Activated naive CD4-positive, alpha-beta T cell treated with anti-CD3 and anti-CD28 coated beads for 36 hours (primary cell): ENCODE measurements at places on chromosomes 7 and 10.

DNA sequence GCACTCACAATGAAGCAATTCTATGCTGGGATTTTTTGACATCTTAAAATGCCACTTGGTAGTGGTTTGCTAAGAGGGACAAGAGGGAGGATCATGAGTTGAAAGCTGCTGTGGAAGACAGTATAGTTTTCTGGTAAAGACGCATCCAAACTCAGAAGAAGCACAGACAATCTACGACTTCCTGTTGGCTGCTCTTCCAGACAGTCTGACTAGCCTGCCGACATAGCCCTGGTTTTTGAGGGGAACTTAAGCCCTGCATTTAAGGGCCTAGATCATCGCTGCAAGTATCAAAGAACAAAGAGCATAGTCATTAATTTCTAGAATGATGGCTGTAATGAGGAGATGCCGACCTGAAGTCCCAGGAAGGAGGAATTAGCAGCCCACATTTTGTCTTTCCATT, 99.9 kb upstream of the IKZF1 start:
- H3K36me3 ChIP-seq = no peaks in the 10 kb centered on the region
- peaks cover 73% of the 10 kb centered on the region for H3K4me1 ChIP-seq
- no peaks in the 10 kb centered on the region for H3K27me3 ChIP-seq
- H3K4me3 ChIP-seq = no peak overlapping the region
- DNase-seq = peak; percentile 41

- no peaks in the 10 kb centered on the region for H3K27me3 ChIP-seq
- H3K4me1 ChIP-seq = no peaks in the 10 kb centered on the region
- no peak for DNase-seq
- no peak overlapping the region for H3K27ac ChIP-seq
- H3K4me3 ChIP-seq = no peak overlapping the region
Measured at GRCh38 chr7:40583667-40584444, 449.1 kb downstream of the SUGCT start.

DNA sequence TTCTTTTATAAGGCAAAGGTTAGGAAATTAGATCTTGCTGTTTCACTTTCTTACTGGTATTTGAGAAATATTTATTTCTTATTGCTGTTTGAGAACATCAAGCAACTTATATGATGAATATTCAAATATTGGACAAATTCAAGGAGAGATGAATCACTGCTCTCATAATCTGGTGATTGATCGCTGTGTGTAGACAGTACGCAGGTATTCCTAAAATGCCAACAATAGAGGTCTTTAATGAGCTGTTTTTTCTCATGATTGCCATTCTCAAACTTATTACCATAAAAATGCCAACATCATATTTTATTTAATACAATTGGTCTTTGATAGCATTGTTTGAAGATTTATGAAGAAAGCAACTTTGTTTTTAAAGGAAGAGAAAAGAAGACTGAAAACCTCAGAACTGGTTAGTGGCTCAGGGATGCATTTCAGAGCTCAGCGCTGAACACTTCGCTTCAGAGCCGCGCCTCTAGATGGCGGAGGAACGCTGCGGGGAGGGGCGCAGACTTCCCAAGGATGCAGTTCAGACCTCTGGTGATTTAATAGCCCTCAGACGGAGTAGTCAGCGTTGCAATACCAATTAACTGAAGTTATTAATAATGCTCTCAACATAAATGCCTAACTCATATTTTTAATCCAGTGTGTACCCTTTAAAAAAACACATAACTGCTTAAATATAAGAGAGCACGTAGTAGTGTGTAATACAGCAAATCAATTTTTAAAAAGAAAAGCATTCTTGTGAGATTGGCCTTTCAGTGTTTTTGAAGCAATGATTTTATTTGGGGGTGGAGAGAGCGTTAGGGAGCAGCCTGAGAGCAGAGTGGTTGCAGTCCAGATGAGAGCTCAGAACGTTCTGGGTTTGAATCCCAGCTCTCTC, 38.5 kb upstream of the STEAP4 start:
- H3K4me3 ChIP-seq = no peak overlapping the region
- peak; percentile 22 for DNase-seq

- no peaks in the 10 kb centered on the region for H3K27me3 ChIP-seq
- H3K4me1 ChIP-seq = peaks cover 98% of the 10 kb centered on the region
- H3K36me3 ChIP-seq = peaks cover 12% of the 10 kb centered on the region
Measured at GRCh38 chr10:104330168-104331110, 7.8 kb downstream of the ITPRIP start.

- no peaks in the 10 kb centered on the region for H3K36me3 ChIP-seq
- no peak overlapping the region for H3K4me3 ChIP-seq
- H3K4me1 ChIP-seq = no peaks in the 10 kb centered on the region
- H3K27ac ChIP-seq = no peak overlapping the region
- no peak for DNase-seq
Measured at GRCh38 chr10:2494399-2494798, 572.9 kb upstream of the PFKP start.

DNA sequence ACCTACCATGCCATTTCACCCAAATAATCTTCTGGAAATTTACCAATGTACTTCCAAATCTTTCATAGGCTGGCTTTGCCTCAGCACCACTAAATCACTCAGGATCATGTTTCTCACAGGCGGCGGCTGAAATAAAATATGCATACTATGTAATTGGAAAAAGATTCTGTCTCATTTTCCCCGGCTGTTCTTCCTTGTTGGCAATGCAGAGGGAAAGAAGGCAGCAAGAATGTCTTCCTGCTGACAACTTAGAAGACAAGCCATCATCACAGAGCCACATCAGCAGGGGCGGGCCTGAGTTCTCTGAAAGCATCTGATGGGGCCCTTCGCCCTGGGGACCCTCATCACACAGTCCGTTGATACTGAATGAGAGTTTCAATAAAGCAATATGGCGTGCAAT, 39.2 kb upstream of the COL1A2 start:
- H3K4me3 ChIP-seq = no peak overlapping the region
- no peaks in the 10 kb centered on the region for H3K4me1 ChIP-seq

DNA sequence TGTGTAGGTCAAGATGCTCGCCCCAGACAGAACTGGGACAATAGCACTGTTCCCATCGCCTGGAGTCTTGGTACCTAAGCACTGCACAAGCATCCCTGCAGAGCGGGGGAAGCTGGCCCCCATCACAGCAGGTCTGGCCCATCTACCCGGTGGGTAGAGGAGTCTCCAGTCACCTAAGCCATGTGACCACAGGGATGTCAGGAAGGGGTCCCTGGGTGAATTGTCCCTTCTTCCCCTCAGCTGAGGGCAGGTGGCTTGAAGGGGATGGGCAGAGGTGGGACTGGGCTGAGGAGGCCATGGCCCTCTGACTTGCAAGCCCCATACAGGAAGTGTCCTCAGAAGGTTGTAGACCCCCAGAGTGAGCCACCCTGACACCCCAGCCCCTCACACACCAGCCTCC, 39.7 kb downstream of the FRMPD2 start:
- no peak for DNase-seq
- H3K4me3 ChIP-seq = no peak overlapping the region
- peaks cover 6% of the 10 kb centered on the region for H3K27me3 ChIP-seq
- H3K27ac ChIP-seq = no peak overlapping the region
- no peaks in the 10 kb centered on the region for H3K4me1 ChIP-seq

- H3K4me3 ChIP-seq = no peak overlapping the region
- peaks cover 15% of the 10 kb centered on the region for H3K27me3 ChIP-seq
- H3K27ac ChIP-seq = no peak overlapping the region
- no peak for DNase-seq
- H3K4me1 ChIP-seq = peaks cover 14% of the 10 kb centered on the region
Measured at GRCh38 chr10:79926037-79926436, 22.9 kb downstream of the SFTPD start.

DNA sequence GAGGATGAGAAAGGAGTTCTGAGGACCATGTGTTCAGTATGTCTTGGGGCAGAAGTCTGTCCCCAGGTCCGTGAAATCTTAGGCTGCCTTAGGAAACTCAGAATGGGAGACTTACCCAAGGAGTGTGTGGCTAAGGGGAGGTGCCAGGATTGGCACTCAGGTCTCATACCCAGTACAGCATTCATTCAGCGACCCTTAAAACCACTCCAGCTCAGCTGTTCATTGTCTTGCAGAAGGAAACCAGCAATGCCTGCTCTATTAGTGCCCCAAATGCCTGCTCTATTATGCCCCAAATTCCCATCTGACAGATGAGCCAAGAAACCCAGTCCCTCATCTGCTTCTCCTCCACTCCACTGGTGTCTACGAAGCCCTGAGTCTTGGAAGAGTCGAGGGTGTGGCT, 147.8 kb downstream of the NEURL1 start:
- no peak for DNase-seq
- H3K27me3 ChIP-seq = no peaks in the 10 kb centered on the region
- H3K36me3 ChIP-seq = no peaks in the 10 kb centered on the region

DNA sequence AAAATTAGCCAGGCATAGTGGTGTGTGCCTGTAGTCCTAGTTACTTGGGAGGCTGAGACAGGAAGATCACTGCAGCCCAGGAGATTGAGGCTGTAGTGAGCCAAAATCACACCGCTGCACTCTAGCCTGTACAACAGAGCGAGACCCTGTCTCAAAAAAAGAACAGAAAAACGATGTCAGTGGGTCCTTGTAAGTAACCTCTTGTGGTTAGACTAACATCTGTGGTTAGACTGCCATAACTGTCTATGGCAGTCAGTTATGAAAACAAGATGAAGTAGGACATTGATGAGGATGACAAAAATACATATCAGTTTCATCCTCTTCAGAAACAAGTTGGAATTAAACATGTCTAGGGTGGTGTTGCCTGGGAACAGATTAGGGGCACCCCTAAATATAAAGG, 53.3 kb downstream of the AKAP9 start:
- no peak for DNase-seq
- no peak overlapping the region for H3K4me3 ChIP-seq
- no peak overlapping the region for H3K27ac ChIP-seq

- no peaks in the 10 kb centered on the region for H3K36me3 ChIP-seq
- H3K4me1 ChIP-seq = no peaks in the 10 kb centered on the region
- peaks cover 10% of the 10 kb centered on the region for H3K27me3 ChIP-seq
- no peak overlapping the region for H3K27ac ChIP-seq
- DNase-seq = no peak
- H3K4me3 ChIP-seq = no peak overlapping the region
Measured at GRCh38 chr10:78650122-78650521, 418.6 kb upstream of the ZMIZ1 start.

- H3K4me3 ChIP-seq = no peak overlapping the region
- no peaks in the 10 kb centered on the region for H3K27me3 ChIP-seq
- H3K36me3 ChIP-seq = peaks cover 22% of the 10 kb centered on the region
- H3K4me1 ChIP-seq = no peaks in the 10 kb centered on the region
- H3K27ac ChIP-seq = no peak overlapping the region
- no peak for DNase-seq
Measured at GRCh38 chr7:130127821-130128317, 57.5 kb downstream of the KLHDC10 start.
